ENCODE measurements at places on chromosomes 3 and 15.
A peak's percentile ranks its signal among the peaks of the same experiment; 100 is the strongest.

GRCh38 chr3:47464588-47464987, 11.2 kb downstream of the SCAP start:
- no peak for DNase-seq

DNA sequence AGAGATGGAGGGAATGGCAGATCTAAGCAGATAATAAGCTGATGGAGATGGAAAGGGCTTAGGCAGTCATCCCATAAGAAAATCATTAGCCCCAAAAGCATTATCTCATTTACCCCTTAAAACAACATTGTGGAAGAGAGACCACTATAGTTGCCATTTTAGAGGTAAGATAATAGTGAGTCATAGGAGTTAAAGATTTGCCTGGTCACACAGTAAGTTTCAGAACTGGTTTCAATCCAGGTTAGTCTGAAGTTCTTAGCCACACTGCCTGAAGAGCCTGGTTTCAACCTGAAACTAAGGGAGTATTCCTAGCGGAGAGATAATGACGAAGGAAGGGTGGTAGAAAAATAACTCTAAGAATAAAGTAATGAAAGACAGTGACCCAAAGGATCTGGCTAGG, 13.0 kb upstream of the UBR1 start:
- DNase-seq, result no peak

DNA sequence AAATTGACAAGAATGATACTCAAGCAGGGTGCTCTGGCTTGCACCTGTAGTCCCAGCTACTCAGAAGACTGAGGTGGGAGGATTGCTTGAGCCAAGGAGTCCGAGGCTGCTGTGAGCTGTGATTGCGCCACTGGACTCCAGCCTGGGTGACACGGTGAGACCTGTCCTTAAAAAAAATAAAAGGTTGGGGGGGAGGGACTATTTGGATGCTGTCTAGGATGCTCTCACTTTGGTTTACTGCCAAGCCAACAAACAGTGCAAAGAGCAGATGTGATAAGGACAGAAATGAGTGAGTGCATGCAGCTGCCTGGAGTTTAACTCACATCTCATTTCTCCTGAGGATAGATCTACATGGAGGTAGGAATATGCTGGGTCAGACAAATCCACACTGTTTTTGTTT, 130.0 kb downstream of the FRMD4B start:
- DNase-seq, result no peak

- DNase-seq, result no peak
Measured at GRCh38 chr3:192121923-192122322, 605.4 kb downstream of the FGF12 start.

GRCh38 chr15:65365229-65365628, 12.6 kb downstream of the IGDCC3 start:
- no peak for DNase-seq

DNA sequence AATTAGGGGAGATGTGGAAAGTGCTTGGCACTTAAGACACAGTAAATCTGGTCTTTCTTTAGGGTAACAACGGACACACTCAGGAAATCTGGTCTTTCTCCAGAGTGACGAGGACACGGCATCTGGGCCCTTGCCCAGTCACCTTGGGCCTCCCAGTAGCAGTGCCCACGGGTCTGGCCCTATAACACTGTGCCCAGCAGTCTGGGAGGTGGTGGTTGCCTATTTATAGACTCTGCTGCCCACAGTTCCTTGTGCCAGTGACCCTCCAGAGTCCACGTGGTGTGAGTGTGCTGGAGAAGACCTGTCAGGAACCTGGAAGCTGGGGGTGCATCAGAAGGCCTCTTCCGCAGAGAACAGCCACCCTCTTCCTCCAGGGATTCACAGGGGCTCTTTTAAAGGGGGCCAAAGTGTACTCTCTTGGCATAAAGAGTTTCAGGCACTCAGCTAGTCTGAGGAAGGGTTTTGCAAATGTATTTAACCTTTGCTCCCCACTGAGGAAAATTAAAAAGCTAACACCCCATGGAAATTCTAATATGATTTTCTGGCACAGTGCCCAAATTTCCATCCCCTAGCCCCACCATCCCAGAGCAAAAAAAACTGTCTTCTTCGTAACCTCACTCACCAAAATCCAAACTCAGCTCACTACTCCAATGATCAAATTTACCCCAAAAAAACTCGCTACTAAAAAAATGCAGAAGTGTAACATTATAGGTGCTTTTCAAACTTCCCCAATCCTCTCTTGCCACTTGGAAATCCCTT, 15.4 kb downstream of the WNT5A start:
- DNase-seq, result no peak

DNA sequence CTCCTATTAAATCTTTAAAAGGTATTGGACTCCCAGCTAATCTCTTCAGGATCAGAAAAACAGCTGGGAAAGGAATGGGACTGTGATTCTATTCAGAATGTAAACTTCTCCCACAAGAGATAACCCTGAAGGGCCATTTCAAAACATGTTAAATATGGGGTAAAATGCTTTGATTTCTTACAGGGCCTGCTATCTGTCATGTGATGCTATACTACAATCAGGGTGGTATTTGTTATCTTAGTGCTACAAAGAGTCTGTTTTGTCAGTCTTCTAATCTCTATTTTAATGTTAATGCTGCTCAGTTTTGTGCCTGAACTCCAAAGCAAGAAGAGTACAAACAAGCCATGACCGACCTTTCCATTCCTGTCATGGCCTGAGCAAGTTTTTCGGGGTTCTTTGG, 186.9 kb downstream of the TBC1D5 start:
- DNase-seq, result no peak

GRCh38 chr3:187150599-187150998, 11.3 kb upstream of the RPL39L start:
- peak; percentile 58 for DNase-seq

GRCh38 chr3:188722963-188723362, 448.8 kb upstream of the TPRG1 start:
- DNase-seq, result no peak

GRCh38 chr3:27467545-27467944, 16.6 kb downstream of the SLC4A7 start:
- DNase-seq, result no peak

- no peak for DNase-seq
Measured at GRCh38 chr15:26639966-26640365, 132.9 kb downstream of the GABRB3 start.

DNA sequence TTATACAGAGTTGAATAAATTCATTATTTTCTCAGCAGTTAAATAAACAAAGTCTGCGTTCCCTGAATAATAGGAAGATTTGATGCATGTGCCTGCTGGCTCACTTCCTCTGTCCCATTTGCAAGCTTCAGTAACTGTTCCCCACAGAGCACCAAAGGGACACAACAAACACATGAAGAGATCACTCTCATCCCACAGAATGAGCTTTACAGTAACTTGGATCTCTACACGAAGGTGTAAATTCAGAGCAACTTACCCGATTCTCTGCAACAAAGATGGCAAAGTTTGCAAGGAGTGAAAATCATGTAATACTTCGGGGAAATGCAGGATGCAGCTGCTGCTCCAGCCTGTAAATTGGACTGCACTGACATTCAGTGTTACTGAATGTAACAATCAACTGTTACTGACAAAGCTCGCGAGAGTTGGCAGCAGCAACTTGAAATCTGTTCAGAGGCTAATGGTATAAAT, at the start of gene BCHE:
Gene BCHE, minus strand, starts transcription at position 366 of the 468 bp plus-strand sequence. CDS start 6,390 bp downstream, outside the sequence.
- no peak for DNase-seq

- no peak for DNase-seq
Measured at GRCh38 chr15:71548401-71548807, 261.9 kb upstream of the NR2E3 start.

DNA sequence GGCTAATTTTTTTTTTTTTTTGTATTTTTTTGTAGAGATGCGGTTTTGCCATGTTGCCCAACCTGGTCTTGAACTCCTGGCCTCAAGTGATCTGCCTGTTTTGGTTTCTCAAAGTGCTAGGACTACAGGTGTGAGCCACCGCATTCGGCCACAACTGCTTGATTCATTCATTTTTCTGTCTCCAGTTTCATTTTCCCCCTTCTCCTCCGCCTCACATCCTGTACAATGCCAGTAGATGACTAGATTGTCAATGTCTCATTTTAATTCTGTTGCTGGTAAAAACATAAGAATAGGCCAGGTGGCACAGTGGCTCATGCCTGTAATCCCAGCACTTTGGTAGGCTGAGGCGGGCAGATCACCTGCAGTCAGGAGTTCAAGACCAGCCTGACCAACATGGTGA, 12.0 kb upstream of the ZNF592 start:
- peak; percentile 50 for DNase-seq

DNA sequence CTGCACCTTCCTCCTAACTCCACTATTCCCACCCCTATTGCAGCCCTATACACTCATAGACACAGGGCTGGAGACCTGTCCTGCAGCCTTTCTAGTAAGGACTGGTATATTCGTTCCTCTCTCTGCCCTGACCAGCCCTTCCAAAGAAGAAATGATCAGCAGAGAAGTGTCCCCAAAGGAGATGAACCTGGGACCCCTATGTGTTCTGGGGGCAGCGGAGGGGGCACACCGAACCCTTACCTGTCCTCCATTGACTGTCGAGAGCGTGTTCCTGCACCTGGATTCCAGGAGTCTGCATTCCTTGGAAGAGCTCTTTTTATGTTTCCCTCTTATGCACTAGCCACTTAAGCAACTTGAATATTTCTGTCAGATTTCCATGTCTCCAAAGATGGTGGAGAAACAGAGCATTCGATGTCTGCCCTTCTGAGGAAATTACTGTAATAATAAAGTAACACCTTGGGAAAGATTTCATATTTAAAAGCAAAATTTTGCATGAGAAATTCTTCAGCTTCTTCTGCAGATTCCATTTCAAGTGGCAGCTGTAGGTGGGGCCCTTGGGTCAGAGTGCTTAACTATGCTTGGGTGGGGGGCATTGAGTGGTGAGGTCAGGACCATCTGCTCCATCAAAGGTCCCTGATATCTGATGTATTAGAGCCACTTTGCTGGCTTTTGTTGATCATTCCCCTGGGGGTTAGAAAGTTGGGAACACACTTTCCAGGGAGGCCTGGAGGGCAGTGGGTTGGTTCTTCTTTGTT, 6.3 kb downstream of the EPHB1 start:
- no peak for DNase-seq

DNA sequence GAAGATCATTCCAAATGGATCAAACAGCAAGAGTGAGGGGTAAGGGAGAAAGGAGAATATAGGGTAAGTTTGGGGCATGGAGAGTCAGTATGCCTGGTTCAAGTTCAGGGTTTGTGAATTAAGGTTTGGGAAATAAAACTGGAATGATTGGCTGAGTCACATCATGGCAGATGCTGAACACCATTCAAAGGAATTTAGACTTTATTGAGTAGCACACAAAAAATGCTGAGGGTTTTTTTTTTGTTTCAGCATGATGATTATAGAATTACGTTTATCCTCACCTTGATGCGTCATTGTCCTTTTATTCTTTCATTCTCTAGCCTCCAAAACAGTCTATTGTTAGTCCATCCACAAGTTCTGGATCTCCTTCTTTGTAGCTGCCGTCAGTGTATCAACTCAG, 220.0 kb upstream of the UMPS start:
- DNase-seq, result no peak

- peak; percentile 31 for DNase-seq
Measured at GRCh38 chr15:65981837-65982626, 112.7 kb downstream of the RAB11A start.

GRCh38 chr3:9779075-9779593, 9.4 kb upstream of the CAMK1 start:
- DNase-seq, result no peak

GRCh38 chr3:127764301-127764700, 58.0 kb downstream of the MGLL start:
- DNase-seq, result no peak

DNA sequence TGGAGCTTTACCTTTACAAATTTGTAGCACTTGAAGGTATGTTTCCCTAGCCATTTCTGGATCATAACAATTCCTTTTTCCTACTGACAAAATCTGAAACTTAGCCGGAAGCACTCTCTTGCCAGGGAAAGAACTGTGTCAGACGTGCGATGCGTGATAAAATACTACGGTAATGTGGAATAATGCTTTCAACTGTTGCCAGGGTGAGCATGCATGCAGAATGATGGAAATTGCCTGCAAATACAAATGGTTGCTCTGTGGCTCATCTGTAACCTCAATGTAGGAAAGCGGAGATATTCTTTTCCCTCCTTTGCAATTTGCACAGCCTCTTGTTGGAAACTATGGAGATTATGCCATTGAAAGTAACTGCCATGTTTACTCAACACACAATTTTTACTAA, 736.5 kb upstream of the CFAP20DC start:
- DNase-seq, result no peak

GRCh38 chr3:195403841-195404408, 38.9 kb downstream of the ACAP2 start:
- no peak for DNase-seq

GRCh38 chr3:126887686-126888085, 95.2 kb upstream of the PLXNA1 start:
- DNase-seq, result no peak

DNA sequence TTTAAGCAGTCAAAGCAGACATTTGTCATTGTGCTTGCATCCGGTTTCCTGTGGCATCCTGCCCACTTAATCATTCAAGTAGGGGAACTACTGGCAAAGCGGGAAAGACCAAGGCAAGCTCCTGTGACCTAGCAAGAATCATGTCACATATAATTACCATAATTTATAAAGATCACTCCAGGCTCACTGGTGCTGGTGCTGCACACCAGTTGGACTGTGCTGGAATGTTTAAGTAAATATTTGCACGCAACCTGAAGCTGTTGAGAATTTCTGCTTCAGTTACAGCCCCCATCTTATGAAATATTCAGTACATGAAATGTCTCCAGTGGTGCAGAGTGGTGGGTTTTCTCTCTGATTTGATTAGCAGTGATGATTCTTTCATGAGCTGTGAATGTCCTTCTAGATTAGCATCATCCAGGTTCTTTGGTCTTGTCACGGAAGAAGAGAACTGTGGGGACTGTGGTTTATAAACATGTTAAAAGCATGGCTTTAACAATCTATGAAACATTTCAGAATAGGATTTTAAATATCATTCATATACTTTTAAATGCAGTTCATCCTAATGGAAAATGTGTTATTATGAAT, 621.3 kb upstream of the EPHA6 start:
- no peak for DNase-seq

DNA sequence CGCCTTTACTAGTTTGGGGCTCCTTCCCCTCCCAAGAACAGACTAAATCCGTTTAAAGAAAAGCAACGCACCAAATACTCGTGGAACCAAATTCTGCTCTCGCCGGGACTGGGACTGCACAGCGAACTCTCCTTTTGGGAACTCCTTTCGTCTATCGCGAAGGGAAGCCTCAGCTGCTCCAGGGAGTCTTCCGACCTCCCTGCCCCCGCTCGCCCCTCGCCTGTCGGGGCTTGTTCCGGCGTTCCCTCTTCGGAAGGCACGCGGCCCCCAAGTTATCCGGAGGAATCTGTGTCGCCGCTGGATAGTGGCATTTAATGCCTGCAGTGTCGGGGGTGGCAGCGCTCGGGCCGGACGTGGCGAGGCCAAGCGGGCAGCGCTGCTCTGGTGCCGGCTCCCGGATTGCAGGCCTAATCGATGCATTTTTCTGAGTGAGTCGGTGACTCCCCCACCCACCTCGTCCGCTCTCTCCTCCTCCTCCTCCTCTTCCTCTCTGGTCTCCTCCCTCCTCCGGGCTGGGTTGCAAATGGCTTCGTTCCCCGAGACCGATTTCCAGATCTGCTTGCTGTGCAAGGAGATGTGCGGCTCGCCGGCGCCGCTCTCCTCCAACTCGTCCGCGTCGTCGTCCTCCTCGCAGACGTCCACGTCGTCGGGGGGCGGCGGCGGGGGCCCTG, at the start of gene TRIM71:
Gene TRIM71, plus strand, starts transcription at position 440 of the 671 bp plus-strand sequence. Its CDS starts 84 bp downstream, at position 524.
- DNase-seq, result no peak
